ENCODE measurements at places on chromosomes 2 and 18.

DNA sequence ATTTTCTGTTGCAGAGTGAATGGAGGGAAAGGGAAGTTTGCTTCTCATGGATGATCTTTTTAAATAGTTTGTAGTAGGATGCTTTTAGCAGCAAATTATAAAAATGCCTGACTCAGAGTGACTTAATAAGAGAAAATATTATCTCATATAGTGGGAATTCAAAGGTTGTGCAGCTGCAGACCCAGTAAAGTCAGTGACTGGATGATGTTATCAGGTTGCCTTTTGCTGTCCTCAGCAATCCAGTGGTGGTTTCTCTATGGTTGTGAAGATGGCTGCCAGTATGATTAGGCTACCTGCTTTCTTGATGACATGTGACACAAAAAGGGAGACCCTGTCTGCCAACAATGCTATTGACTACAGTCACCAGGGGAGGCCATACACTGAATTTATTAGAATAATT, 184.8 kb downstream of the DIS3L2 start:
- peak; percentile 53 for DNase-seq

- DNase-seq, result no peak
Measured at GRCh38 chr18:34131006-34131405, 93.7 kb downstream of the NOL4 start.

DNA sequence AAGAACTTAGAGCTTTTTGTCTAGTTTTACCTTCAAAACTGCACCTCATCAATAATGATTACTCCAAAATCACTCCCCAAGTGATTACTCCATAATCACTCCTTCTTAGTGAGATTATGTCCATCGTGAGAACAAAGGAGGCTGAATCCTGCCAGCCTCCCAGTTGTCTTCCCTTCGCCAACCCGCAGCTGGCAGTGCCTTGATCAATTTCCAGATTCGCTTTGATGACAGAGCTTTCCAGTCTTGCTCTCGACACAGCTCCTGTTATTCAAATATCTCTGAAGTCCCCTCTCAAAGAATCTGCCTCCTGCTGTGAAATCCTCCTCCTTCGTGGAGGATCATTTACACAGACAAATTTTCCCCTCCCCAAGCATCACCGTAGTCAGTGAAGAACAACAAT, 237.7 kb downstream of the EIPR1 start:
- DNase-seq, result no peak

DNA sequence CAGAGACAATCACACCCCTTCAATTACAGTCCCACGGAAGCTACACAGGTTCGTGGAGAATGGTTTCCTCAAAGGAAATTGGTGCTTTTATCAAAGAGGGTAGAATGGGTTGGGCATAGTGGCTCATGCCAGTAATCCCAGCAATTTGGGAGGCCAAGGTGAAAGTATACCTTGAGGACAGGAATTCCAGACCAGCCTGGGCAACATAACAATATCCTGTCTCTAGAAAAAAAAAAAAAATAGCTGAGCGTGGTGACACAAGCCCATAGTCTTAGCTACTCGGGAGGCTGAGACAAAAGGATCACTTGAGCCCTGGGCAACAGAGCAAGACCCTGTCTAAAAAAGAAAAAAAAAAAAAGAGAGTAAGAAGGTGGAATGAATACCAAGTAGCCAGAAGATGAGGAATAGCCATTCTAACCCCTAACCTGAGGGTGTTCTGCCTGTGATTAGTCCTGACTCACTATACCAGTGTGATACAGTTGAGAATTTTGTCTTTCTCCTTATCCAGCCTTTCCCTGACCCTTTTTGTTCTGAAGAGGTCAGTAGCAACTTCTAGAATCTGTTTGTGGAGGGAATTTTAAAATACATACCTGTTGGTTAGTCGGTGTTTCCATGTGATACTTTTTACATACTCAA, 283.2 kb downstream of the MREG start:
- DNase-seq, result peak; percentile 58

DNA sequence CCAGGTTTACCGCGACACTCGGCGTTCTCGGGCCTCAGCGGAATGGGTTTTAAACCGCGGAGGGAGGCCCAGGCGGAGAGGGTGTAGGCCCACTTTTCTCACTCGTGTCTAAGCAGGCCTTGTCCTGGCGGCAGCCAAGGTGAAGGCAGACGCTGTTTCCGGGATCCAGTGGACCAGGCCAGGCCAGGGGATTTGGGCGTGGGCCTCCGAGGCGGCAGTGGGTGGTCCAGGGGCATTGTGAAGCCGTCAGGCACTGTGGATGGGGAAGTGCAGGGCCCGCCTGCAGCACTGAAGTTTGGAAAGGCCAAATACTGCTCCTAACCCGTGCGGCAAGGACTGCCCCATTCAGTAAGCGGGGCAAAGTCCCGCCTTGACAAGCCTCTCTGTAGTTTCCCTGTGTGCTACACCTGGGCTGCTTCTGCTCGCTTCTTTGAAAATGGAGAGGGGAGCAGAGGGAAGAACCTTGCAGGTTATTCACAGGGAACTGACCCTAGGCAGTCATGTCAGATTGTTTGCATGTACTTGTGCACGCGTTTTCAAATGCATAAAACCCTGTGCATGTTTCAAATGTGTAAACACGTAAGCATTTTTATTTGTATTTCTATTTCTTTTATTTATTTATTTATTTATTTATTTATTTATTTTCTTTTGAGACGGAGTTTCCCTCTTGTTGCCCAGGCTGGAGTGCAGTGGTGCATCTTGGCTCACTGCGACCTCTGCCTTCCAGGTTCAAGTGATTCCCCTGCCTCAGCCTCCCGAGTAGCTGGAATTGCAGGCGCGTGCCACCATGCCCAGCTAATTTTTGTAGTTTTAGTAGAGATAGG, 7.5 kb upstream of the DLX2 start:
- no peak for DNase-seq

GRCh38 chr2:105708697-105709096, 36.0 kb upstream of the NCK2 start:
- DNase-seq, result no peak

DNA sequence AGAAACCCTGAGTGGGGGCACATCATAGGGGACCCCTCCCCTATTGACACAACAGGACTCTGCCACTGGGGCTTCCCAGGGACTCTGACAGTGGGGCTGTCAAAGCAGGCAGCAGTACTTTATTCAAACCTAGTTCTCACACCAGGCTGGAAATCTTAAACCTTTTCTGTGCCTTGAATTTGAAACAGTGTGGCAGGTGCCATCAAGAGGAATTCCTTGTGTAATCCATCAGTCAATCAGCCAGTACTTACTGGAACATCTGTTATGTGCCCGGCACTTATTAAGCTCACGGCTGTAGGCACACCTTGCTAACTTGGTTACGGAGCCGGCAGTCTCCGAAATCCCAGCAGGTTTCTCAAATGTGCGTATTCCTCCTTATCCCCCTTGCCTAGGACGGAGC, 12.0 kb downstream of the GLI2 start:
- DNase-seq, result no peak

DNA sequence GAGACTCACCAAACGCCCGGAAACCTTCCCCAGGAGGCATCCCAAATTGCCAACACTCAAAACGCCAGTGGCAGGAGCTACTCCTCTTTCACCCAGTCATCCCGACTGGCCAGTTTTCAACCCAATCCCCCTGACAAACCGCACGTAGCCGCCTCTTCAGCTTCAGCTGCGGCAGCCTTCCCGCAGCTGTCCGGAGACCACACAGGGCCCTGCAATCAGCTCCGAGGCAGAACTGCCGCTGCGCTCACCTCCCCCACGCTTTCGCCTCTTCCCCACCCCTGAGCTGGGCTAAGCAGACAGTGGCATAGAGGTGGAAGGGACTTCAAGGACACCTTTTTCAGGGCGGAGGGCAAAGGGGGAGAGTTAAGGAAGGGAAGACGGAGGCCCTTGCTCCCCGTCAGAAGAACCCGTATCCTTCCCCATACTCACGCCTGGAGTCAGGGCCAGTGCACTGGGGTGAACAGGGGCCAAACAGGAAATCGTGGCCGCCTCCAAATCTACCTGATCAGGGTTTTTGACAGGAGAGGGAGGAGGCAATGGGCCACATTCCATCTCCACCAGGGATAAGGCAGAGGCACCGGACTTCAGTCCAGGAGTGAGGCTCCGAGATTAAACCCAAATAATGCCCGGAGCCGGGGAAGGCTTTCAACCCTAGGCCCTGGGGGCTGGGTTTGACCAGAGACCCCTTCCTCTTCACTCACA, 16.9 kb downstream of the CYP26B1 start:
- DNase-seq, result no peak

DNA sequence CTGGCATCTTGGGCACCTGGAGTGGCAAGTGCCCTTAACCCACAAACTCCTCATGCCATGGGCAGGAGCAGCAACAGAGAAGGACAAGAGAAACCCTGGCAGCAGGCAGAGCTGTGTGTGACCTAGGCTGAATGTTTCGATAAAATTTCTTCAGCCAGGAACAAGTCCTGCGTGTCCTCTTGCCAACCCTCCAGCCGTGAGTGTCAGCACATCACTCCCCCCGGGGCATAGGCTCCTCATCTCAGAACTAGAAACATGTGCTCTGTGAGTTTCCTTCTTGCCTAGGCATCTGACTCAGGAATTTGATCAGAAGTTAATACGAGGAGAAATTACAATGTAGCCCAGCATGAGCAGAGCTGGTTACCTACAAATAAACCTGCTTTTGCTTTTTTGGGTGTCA, 2.2 kb downstream of the ABCG8 start:
- peak; percentile 13 for DNase-seq

- peak; percentile 89 for DNase-seq
Measured at GRCh38 chr2:191656391-191656790, 21.5 kb upstream of the NABP1 start.

DNA sequence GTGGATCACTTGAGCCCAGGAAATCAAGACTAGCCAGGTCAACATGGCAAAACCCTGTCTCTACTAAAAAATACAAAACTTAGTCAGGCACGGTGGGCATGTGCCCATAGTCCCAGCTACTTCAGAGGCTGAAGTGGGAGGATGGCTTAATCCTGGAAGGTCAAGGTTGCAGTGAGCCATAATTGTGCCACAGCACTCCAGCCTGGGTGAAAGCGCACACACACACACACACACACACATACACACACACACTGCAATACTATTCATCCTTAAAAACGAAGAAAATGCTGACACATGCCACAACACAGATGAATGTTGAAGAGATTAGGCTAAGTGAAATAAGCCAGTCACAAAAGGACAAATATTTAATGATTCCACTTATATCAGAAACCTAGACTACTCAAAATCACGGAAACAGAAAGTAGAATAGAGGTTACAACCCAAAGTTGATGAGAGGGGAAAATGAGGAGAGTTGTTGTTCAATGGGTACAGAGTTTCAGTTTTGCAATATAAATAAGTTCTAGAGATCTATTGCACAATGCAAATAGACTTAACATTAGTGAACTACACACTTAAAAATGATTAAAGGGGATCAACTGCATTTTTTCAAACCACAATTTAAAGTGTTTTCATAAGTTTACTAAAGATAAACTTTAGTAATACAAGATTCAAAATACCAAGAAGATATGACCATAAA, 114.5 kb downstream of the USP34 start:
- DNase-seq, result peak; percentile 32

DNA sequence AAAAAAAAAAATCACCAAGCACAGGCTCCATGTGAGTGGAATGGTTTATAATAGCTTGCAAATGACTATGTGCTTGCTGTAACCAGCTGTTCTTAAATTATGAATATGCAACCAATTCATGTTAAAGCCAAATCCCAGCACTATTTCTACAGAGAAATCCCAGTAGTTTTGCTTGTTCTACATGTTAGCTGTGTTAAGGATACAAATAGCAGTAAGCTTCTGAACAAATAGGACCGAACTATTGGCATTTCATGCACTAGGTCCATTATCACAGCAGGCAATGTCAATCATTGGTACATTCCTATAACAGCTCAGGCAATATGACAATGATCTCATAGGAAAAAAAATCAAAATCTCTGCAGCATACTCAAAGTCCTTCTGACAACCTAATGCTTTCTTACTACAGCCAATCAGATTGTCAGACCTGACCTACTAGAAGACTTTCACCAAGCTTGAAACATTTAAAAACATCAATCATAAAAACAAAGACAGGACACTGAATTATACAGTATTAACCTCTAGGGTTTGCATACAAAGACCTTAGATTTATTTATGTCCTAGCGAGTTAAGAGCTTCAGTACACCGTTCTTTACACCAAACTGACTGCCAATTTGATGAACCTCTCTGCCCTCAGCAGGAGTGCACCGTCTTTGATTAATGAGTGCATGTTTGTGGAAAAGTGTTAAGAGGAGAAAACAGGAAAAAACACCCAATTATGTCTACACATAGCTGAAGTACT, 6.4 kb downstream of the BAZ2B start:
- no peak for DNase-seq

DNA sequence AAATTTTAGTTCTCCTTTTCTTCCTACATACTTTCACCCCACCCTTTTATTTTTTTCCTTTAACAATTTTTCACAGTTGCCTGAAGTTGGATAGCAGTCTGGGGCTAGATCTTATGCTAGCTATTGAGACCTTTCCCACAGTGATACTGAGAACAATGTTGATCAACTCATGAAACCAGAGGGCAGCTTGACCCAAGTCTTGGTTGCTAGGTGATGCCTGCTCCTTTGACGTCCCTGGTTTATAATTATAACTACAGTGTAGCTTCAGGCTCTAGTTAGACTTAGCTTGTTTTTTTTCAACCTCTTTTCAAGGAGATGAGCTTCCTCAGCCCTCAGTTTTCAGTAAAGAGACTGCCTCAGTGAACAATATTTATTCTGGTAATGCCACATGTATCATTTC, 648.5 kb downstream of the IRS1 start:
- DNase-seq, result no peak

GRCh38 chr2:134919341-134920210, 954 bp downstream of the CCNT2 start:
- DNase-seq, result peak; percentile 67

GRCh38 chr18:58829263-58829662, 35.4 kb upstream of the ZNF532 start:
- DNase-seq, result no peak

Measured in GM23248 (cell line).